Type B pancreatic cell (in vitro differentiated cells): ENCODE measurements at places on chromosomes 13 and 19. TPM values are rescaled to one million over a fixed set of nuclear protein-coding genes. Genes with fewer than 3 reads are reported as not detected.

GRCh38 chr13:103394618-103395017 is 328.4 kb upstream of the SLC10A2 start:
- no peak overlapping the region for H3K4me3 ChIP-seq
- H3K27ac ChIP-seq, result no peak overlapping the region
- no peaks in the 10 kb centered on the region for H3K27me3 ChIP-seq

DNA sequence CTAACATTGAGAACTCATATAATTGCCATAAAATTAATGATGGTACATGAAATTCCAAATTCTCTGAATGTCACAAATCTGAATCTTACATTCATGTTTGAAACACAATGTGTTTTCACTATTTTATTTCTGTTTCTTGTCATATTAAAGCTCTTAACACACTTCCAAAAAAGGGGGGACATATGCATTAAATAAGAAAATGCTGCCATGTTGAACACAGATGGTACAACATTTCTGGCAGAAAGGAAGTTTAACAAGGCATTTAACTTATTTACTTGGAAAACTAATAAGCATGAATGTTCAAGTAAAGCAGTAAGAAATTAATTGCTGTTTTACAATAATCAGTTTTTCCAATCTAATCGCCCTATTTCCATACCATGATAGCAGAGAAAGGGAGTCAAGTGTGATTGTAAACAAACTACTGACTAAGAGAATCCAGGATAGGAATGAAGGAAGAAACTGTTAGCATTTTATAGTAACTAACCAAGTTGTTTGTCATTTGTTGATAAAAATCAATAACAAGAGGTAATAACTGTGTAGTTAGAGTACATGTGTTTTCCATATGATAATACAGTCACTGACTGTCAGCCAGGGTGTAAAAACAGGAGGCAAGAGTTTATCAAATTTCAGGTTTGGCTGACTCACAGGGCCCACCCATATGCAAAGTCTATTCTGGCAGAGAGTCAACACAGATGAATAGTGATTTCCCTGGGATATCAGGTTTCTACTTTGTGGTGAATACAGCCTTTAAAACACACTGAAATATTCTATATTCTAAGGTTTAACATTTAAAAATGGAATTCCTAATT is 5.7 kb upstream of the FOXO1 start:
- H3K4me1 ChIP-seq, result peaks cover 17% of the 10 kb centered on the region
- H3K4me3 ChIP-seq, result no peak overlapping the region
- H3K27me3 ChIP-seq, result peaks cover 10% of the 10 kb centered on the region
- H3K36me3 ChIP-seq, result no peaks in the 10 kb centered on the region

- no peak overlapping the region for H3K27ac ChIP-seq
- no peaks in the 10 kb centered on the region for H3K36me3 ChIP-seq
- peaks cover 3% of the 10 kb centered on the region for H3K27me3 ChIP-seq
- peaks cover 10% of the 10 kb centered on the region for H3K4me1 ChIP-seq
Measured at GRCh38 chr13:42745655-42746054, 35.7 kb upstream of the FAM216B start.

The SIGLEC5 gene
- not detected in 2 replicates for total RNA-seq
